Small intestine (tissue), 16 donors: ENCODE measurements at places on chromosomes 6 and 20. TPM values are rescaled to one million over a fixed set of nuclear protein-coding genes. Genes with fewer than 3 reads are reported as not detected.

ZNF165 gene
- 4.1 TPM for polyA plus RNA-seq

EPM2A gene
- polyA plus RNA-seq, result 1.9 TPM

BPIFB1 gene
- polyA plus RNA-seq, result not detected

KCNK16 gene
- polyA plus RNA-seq, result 0.34 TPM

EGFL8 gene
- polyA plus RNA-seq, result 14.1 TPM

CPXM1 gene
- not detected for polyA plus RNA-seq

SSTR4 gene
- polyA plus RNA-seq, result 0.16 TPM

POPDC3 gene
- polyA plus RNA-seq, result 0.21 TPM
